Right renal cortex interstitium (tissue), 3 donors: ENCODE measurements at places on chromosomes 5 and 9. TPM values are rescaled to one million over a fixed set of nuclear protein-coding genes. Genes with fewer than 3 reads are reported as not detected.

DNA sequence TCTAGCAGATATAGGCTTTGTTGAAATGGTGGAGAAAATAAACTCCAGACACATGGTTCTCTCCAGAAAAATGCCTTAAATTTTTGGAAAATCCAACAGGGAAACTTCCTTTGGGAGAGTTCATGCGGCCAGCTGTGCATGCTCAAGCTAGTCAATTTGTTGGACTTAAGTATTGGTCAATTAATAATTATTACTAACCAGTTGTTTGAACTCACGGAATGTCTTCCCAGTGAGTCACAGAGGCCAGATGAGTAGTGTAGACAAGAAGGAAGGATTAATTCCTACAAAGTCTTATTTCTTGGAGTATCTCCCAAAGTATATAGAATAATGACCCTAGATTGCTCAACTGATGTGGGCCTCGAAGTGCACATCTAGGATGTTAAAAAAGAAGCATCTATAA, 103.6 kb downstream of the MACIR start:
- DNase-seq, result no peak

Gene ACTBL2
- polyA plus RNA-seq, result not detected

Gene GLDC
- 24.1 TPM for polyA plus RNA-seq

GRCh38 chr5:89582768-89583339, 699.9 kb upstream of the MEF2C start:
- DNase-seq, result no peak

Gene CDH9
- 13.5 TPM for polyA plus RNA-seq

- DNase-seq, result no peak
Measured at GRCh38 chr5:87002485-87002884, 265.2 kb upstream of the RASA1 start.

DNA sequence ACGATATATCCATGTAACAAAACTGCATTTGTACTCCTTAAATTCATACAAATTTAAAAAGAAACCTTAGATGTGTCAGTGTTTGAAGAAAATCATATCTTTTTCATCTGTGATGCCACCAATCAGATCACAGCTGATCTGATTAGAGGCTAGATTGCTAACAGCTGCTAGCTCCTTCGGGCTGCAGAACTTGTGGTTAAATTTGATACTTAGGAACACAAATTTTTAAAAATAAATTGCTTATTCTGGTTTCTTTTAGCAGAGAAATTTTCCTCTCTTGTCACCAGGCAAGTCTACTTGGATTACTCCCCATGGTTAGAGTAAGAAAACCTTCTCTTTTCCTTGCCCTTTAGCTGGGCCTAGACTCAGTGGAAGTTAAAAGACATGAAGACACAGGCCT, 94.6 kb upstream of the RANBP6 start:
- DNase-seq, result no peak

DNA sequence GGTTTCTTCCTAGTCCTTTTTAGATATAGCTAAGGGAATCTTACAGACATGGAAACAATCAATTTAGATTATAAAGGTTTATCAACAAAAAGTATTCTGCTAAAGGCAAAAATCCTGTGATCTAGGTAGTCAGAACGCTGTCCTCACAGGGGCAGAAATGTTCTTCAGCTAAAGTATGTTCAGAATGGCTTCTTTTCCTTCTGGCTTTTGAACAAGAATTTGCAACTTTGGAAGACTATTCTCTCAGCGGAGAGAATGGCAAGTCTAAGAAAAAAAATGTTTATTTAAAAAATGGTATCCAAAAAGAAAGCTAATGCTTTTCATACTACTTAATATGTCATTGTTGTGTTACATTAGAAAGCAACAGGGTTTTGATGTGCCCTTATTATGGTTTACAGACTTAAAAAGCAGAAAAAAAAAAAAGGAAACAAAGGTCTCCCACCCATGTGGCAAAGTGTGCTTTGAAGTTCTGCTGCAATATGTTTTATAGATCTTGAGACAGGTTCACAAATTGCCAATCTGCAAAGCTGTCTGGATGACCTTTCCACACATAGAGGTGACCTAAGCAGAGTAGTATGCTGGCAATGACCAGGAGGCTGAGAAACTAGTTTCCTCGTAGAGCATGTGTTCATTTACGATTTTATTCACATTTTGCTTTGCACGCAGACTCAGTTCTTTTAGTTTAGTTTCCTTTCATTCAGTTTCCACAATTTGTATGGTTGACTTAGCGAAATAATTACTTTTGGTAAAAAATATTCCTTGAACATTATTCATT, 45.1 kb upstream of the PJA2 start:
- no peak for DNase-seq

DNA sequence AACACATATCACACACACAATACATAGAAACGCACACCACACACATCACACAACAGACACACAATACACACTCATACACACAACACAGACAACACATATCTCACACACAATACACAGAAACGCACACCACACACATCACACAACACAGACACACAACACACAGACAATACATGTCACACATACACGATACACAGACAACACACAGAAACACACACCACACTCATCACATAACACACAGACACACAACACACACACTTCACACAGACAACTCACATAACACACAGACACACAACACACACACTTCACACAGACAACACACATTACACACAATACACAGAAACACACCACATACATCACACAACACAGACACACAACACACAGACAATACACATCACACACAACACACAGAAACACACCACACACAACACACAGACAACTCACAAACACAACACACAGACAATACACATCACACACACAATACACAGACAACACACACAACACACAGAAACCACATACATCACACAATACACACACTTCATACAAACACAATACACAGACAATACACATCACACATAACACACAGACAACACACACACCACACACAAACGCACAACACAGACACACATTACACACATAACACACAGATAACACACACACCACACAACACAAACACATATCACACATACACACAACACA, 4.3 kb upstream of the CCDC187 start:
- DNase-seq, result no peak

GRCh38 chr9:129549684-129550083, 71.2 kb downstream of the C9orf50 start:
- DNase-seq, result no peak

- DNase-seq, result no peak
Measured at GRCh38 chr5:79727451-79728355, 38.1 kb downstream of the CMYA5 start.
